ENCODE measurements at places on chromosomes 4 and X. TPM values are rescaled to one million over a fixed set of nuclear protein-coding genes. Genes with fewer than 3 reads are reported as not detected.

The HMX1 gene
- not detected for total RNA-seq

The TMPRSS11B gene
- not detected for total RNA-seq

- no peak overlapping the region for H3K4me3 ChIP-seq
- no peaks in the 10 kb centered on the region for H3K4me1 ChIP-seq
- H3K36me3 ChIP-seq, result no peaks in the 10 kb centered on the region
These were observed 45.4 kb upstream of the PAQR3 start for GRCh38 chr4:78984593-78984992.

- no peak for DNase-seq
- no peak overlapping the region for H3K4me3 ChIP-seq
- no peak overlapping the region for H3K27ac ChIP-seq
- no peaks in the 10 kb centered on the region for H3K36me3 ChIP-seq
- no peaks in the 10 kb centered on the region for H3K27me3 ChIP-seq
These were observed 330.1 kb downstream of the BMPR1B start for GRCh38 chr4:95087657-95088455.

DNA sequence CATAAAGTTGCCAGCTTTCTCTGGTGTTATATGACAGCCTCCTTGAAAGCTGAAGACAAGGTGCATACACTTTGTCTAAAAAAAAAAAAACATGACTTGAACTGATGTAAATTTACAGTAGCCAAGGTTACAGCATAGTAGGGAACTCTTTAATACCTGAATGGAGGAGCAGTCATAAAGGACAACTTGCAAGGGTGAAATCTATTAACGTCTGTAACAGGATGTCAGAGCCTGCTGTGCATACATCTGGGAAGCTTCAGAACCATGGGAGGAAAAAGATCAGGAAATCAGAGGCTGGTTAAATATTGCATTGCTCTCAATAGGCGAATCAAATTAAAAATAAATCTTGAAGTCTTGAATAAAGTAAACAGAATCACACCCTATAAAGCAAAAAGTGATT lies 484.0 kb upstream of the CTSO start:
- no peak overlapping the region for H3K27ac ChIP-seq
- H3K36me3 ChIP-seq, result no peaks in the 10 kb centered on the region
- no peak for DNase-seq

DNA sequence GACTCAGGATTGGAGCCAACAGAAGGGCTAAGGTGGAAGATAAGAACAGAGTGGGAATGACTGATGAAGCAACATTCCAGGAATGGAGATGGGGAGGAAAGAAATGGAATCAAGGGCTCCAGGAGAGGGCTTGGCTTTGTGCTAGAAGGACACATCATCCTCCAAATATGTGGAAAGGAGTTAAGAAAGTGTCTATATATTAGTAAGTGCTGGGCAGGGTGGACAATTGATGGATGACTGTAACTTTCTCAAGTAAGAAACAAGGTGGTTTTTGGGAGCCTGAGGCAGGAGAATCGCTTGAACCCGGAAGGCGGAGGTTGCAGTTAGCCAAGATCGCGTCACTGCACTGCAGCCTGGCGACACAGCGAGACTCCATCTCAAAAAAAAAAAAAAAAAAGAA lies 71.6 kb upstream of the NFKB1 start:
- DNase-seq, result no peak
- H3K36me3 ChIP-seq, result no peaks in the 10 kb centered on the region
- no peak overlapping the region for H3K4me3 ChIP-seq
- no peaks in the 10 kb centered on the region for H3K27me3 ChIP-seq
- H3K4me1 ChIP-seq, result no peaks in the 10 kb centered on the region
- no peak overlapping the region for H3K27ac ChIP-seq

GRCh38 chr4:186018261-186018660 lies 50.7 kb upstream of the TLR3 start:
- H3K4me3 ChIP-seq, result no peak overlapping the region
- H3K36me3 ChIP-seq, result no peaks in the 10 kb centered on the region
- H3K4me1 ChIP-seq, result no peaks in the 10 kb centered on the region
- no peak for DNase-seq
- peaks cover 17% of the 10 kb centered on the region for H3K27me3 ChIP-seq
- H3K27ac ChIP-seq, result no peak overlapping the region

GRCh38 chr4:140720387-140721304 lies 35.5 kb downstream of the TBC1D9 start:
- H3K27me3 ChIP-seq, result no peaks in the 10 kb centered on the region
- no peak for DNase-seq
- no peak overlapping the region for H3K27ac ChIP-seq
- H3K4me3 ChIP-seq, result no peak overlapping the region
- H3K36me3 ChIP-seq, result no peaks in the 10 kb centered on the region
- H3K4me1 ChIP-seq, result peaks cover 6% of the 10 kb centered on the region

GRCh38 chr4:56195025-56195424 lies 192.3 kb downstream of the AASDH start:
- no peaks in the 10 kb centered on the region for H3K27me3 ChIP-seq
- no peak for DNase-seq
- H3K4me1 ChIP-seq, result no peaks in the 10 kb centered on the region
- H3K27ac ChIP-seq, result no peak overlapping the region

DNA sequence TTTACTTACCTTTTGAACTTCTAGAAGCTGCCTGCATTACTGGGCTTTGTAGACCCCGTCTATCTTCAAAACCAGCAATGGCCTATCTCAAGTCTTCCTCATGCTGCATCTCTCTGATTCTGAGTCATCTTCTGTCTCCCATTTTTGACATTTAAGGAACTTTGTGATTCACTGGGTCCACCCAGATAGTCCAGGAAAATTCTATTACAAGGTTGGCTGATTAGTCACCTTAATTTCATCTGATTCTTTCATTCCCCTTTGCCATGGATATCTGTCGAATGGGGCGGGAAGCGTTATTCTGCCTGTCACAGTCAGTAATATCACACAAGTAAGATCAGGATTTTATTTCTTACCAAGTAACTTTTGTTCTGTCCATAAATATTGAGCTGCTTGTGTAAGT lies 618.0 kb downstream of the CCSER1 start:
- H3K27ac ChIP-seq, result no peak overlapping the region
- DNase-seq, result no peak
- no peaks in the 10 kb centered on the region for H3K36me3 ChIP-seq
- no peaks in the 10 kb centered on the region for H3K27me3 ChIP-seq
- no peaks in the 10 kb centered on the region for H3K4me1 ChIP-seq
- H3K4me3 ChIP-seq, result no peak overlapping the region

Data from T-cell (primary cell).